Natural killer cell (primary cell): ENCODE measurements at places on chromosomes 16 and 17. TPM values are rescaled to one million over a fixed set of nuclear protein-coding genes. Genes with fewer than 3 reads are reported as not detected.

DNA sequence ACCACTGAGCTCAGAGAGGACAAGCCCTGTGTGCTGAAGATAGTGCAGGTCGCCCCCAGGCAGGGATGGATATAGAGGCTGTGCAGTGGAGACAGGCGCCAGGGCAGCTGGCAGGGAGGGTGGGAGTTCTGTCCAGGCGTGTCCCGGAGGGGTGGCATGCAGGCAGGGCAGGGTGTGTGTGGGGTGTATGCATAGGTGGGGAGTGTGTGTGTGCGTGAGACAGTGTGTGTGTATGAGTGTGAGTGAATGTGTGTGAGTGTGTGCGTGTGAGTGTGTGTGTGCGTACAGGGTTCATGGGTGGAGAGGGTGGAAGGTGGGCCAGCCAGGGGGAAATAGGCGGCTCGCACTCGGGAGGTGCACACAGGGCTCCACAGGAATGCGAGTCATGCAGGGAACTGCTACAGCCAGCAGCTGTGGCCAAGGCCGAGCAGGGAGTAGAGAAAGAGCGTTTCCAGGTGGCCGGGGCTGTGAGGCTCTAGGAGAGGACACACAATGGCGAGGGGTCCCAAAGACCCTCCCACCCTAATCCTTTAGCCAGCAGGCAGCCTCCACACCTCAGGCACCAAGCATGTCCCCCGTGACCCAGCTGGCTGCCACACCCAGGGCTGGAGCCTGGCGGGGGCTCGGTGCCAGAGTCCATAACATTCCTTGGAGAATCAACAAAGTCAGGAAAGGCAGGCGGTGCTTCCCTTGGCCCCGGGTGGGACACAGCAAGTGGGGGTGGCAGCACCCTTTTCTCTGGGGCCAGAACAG lies 4.6 kb downstream of the PLCD3 start:
- DNase-seq, result no peak

- DNase-seq, result no peak
Measured at GRCh38 chr16:336269-336668, 16.3 kb downstream of the AXIN1 start.

DNA sequence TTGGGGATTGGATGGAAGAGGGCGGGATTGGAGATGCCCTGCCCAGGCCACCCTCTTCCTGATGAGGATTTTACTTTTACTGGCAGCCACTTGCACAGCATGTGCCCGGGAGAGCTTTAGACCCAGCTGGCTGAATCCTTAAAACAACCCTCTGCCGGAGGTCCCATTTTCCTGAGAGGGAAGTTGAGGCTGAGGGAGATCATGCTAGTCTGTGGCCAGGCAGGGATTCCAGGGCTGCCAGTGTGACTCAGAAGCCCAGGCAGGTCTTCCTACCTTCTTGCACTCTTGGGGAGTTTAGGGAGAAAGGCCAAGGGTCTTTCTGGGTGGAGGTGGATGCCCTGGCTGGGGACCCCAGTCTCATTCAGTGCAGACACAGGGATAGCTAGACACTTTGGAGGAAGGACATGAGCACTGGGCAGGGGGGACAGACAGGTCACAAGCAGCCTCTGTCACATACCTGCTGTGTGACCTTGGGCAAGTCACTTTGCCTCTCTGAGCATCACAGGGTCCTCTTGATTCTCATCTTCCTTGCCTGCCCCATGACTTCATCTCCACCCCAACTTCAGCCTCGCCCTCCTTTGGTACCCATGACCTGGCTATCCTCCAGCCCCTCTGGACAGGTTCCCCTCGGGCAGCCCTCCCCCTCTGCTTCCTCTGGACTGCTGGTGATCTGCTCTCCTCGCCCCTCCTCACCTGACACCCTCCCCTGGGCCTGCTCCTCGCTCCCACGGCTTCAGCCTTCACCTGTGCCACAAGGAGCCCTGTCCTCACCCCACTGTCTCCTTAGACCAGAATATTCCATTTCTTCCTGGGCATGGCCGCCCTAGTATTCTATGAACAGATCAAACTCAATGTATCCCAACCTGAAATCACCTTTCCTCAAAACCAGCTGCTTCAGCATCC lies 11.3 kb upstream of the DCAF7 start:
- no peak for DNase-seq

GRCh38 chr16:50735629-50736122 lies 6.2 kb upstream of the CYLD start:
- no peak for DNase-seq

DNA sequence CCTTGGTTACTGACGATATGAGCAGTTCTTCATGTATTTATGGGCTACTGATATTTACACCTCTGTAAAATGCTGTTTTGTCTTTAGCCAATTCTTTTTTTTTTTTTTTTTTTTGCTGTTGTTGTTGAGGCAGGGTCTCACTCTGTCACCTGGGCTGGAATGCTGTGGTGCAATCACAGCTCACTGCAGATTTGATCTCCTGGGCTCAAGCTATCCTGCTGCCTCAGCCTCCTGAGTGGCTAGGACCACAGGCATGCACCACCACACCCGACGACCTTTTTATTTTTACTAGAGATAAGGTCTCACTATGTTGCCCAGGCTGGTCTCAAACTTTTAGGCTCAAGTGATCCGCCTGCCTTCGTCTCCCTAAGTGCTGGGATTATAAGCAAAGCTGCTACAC lies 225.0 kb upstream of the AXIN2 start:
- no peak for DNase-seq

GRCh38 chr17:29769225-29769624 lies 146.5 kb upstream of the CORO6 start:
- DNase-seq, result no peak

DNA sequence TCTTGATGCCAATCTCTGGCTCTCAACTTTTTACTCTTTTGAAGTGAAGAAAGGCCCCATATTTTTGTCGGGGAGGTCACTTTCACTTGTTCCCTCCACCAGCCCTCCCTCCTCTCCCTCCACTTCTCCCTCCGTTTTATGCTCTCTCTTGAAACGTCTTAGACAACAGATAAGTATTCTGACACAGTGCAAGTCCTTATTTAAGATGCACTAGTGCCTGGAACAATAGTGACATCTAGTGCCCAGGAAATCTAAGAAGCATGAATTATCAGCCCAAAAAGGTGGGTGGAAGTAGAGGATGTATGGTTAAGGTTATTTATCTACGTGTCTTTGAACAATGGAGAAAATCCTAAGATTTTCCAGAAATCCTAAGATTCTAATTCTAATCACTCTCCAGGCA lies 17.9 kb downstream of the PSME3IP1 start:
- DNase-seq, result peak; percentile 85

GRCh38 chr17:27989046-27989445 lies 53.4 kb upstream of the NLK start:
- no peak for DNase-seq

DNA sequence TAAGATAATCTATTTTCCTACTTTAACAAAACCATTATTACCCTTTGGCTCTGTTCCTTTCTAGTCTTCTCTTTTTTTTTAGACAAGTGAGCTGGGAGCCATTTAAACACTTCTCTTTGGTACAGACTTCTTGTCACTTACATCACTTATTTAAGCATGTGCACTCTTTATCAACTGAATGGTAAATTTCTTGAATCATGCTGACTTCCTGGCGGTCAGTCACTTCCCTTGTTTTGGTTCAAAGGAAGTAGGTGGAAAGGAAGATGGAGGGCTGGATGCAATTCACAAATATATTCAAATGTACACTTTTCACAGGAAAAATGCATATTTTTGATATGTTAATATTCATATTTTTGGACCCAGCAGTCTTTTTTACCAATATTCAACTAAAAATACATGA lies 97.1 kb downstream of the ITFG1 start:
- DNase-seq, result no peak

DNA sequence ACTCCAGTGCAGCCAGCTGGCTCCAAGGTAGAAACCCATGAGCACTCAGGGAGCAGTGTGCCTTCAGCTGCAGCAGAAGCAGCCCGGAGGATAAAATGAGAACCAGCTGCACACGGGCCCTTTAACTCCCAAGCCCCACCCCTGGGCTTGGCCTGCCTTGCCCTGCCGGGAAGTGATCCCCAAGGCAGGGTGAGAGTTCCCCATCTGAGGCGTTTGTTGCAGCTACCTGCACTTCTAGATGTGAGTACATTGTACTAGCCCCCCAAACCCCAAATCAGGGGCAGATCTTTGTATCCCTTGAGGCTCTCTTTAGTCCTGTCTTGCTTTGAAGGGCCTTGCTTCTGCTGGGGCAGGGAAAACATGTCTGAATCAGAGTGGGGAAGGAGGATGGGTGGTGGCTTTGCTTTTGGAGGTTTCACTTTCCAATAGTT lies at the start of gene MVP:
Gene MVP, plus strand, starts transcription at position 192 of the 431 bp plus-strand sequence. CDS start 10,088 bp downstream, outside the sequence.
- DNase-seq, result peak; percentile 63

DNA sequence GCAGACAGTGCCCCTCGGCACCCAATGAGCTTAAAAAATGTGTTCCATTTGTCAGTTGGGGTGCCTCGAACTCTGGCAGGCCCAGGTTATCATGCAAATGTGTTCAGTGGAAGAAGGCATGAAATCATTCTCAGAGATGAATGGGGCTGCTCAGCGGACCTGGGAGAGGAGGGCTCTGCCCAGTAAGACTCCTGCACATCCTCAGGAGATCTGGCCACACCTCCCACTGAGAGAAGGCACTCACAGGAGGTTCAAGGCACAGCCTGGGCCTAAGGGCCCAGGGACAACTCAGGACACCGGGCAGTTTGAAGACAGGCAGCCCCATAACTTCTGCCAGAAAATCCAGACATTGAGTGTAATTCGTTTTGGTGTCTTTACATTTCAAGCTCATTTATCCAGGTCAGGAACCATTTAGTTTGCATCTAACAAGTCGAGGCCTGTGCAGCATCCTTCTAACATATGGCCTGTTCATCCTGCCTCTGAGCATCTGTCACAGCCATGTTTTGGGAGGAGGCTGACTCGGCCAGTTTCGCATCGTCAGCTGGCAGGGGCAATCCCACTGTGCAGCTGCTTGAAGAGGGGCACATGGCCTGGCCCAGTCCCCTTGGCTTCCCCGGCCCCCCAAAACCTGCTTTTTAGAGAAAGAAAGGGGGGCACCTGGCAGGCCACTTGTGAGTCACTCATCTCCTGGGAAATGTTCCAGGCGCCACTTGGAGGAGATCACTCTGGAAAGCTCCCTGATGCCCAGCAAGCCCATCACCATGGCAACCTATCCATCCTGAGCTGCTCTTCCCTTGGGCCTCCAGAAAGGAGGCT lies 31.2 kb upstream of the BCAR1 start:
- DNase-seq, result no peak

- no peak for DNase-seq
Measured at GRCh38 chr17:35870906-35871819, 2.5 kb upstream of the HEATR9 start.

GRCh38 chr16:22373662-22374310 lies 633 bp downstream of the CDR2 start:
- peak; percentile 28 for DNase-seq

GRCh38 chr17:67733449-67733848 lies 15.7 kb downstream of the NOL11 start:
- no peak for DNase-seq

DNA sequence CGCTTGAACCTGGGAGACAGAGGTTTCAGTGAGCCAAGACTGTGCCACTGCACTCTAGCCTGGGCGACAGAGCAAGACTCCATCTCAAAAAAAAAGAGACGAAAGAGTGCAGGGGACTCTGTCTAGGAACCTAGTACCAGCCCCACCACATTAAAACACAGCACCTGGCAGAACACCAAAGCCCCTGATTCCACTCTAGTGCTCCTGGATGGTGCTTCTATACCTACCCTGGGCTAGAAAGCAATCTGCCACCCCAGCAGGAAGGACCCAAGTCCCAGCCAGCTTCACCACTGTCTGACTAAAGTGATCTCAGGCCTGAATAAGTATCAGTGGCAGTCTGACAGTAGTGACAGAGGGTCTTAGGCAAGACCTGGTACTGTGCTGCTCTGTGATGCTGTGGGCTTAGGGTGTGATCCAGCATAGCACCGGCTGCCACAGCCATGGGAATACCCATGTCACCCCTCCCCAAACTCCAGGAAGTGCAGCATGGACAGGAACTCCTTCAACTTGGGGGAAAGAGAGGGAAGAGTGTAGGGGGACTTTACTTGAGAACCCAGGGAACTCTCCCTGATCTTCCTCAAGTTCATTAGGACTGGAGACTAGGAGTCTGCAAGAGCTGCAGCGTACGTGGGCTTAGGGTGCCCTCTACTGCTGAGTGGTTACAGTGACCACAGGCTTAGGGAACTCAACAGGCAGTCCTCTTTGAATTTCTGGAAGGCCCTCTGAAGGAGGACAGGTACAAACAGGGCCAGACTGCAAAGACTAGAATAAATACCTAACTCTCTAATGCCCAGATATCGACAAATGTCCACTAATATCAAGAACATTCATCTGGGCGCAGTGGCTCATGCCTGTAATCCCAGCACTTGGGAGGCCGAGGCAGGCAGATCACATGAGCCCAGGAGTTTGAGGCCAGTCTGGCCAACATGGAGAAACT lies 30.0 kb upstream of the RNF43 start:
- DNase-seq, result peak; percentile 80

GRCh38 chr17:13135506-13135905 lies 117.7 kb upstream of the ELAC2 start:
- no peak for DNase-seq

GRCh38 chr16:11407047-11407982 lies 62.1 kb downstream of the RMI2 start:
- DNase-seq, result peak; percentile 81

DNA sequence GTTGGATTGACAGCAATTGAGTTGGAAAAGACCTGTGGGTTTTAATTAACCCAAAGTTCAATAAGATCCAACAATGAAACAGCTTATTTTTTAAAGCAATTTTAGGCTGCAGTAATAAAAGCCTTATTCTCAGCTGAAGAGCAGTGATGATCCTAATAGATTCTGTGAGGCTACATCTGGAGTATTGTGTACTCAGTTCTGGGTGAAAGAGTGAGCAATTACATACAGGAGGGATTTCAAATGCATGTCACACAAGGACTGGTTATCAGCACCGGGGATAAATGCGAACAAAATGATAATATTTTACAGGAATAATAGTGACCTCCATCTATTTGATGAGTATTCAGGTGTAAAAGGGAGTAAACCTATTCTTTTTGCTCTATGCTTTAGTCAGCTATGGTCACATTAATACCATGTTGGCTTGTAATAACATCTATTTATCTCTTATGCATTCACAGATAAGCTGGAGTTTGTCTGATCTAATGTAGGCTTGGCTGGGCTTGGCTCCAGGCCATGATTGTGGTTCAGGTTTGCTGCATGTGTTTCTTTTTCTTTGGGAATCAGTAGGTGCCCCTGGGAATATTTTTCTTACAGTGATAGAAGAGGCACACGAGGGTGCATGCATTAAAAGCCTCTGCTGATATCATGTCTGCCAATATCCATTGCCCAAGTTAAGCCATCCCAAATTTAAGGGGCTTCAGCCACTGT lies 22.2 kb upstream of the TOX3 start:
- no peak for DNase-seq

Gene APOH
- not detected for total RNA-seq

Gene PIK3R5
- total RNA-seq, result 254 TPM

Gene RDM1
- total RNA-seq, result 1.00 TPM

Gene PLXDC1
- total RNA-seq, result 15.9 TPM

Gene ACE
- 1.0 TPM for total RNA-seq

Gene FBXL19
- 13.3 TPM for total RNA-seq

Gene CPNE7
- 1.8 TPM for total RNA-seq

Gene TBX4
- total RNA-seq, result not detected

Gene WNT9B
- total RNA-seq, result not detected

Gene MYL4
- total RNA-seq, result not detected

Gene HBA1
- 16.9 TPM for total RNA-seq

Gene TMEM132E
- total RNA-seq, result 0.08 TPM
